ENCODE measurements at places on chromosomes 5 and 9.

DNA sequence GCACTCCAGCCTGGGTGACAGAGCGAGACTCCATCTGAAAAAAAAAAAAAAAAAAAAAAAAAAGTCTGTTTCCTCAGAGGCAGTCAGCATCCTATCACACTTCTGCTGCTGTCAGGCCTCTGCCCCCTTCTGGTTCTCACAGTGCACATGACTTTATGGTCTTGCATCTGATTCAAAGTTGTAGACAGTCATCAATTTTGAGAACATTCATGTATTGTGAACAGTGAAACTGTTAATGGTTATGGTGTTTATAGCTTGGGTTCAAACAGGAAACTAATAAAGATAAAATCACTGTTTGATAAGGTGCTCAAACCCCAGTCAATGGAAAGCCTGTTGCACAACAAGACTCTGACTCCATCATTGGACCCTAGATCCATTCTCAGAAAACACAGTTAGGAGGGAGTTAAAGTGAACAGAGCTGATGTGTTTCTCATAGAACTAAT lies 61.4 kb downstream of the FOXD1 start:
- no peak for DNase-seq

DNA sequence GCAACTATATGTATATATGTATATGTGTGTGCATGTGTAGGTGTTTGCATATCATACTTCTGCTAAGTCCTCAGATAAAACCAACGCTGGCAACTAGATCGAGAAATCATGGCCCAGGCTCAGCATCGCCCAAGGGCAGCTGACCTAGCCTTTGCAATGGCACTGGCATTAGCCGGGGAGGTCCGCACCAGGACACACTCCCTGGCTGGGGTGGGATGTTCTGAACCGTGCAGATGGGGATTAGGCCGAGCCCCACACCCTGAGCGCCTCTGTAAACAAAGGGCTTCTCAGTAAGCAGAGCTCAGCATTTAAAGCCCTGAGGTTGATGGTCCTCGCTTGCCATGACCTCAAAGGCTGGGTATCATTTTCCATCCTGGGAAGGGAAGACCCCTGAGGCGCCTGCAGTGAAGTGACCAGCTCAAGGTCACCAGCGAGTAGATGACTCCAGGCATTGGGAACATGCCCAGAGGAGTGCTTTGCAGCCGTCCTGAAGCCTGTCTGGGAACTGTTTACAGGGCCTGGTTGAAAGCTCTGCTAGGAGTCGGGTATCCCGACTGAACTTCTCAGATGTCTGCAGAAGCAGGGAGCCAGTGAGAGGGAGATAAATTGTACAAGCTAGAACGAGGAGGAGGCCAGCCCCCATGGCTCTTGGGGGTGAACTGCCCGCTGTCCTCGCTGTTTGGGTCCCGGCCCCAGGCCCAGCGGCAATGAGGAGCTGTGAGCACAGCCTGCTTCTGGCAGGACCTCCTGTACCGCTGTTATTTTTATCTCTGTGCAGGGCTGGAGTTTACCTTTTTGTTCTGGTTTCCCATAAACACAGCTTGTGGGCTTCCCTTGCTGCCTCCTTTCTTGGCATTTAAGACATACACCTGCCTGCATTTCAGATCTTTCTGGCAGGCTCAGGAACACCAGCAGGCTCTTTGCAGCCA lies 18.4 kb downstream of the GADD45G start:
- DNase-seq = no peak

DNA sequence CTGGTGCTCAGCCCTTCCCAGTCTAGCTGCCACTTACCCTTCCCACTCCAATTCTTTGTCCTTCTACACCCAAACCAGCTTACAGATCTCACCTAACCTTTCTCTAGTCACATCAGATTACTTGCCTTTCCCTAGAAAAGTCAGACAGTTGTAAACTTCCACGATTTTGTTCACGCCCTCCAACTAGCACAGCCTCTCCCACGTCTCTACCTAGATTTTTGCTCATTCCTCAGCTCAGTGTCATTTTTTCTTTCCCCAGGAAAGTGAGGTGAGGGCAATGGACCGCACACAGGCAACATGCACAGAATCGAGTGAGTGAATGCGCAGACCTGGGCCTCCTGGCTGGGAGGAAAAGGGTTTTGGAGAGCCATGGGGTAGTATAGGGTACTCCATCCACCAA lies 20.9 kb upstream of the PRUNE2 start:
- no peak for DNase-seq

DNA sequence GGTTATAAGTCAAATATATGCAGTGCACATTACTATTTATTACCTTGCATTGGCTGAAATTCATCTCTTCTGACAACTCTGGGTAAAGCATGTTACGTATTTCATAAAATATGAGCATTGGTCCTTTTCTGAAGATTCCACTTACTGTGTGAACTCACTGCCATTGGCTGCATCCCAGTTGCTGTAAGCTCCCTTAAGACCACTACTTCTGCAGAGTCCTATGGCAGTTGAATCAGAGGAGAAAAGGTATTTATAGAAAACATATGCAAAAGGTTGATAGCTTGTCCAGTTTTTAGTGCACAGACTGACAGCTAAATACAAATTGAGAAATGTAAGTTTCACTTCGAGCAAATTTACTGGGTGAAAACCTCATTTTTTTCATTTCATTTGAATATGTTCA lies 394.6 kb upstream of the ARRDC3 start:
- DNase-seq = no peak

DNA sequence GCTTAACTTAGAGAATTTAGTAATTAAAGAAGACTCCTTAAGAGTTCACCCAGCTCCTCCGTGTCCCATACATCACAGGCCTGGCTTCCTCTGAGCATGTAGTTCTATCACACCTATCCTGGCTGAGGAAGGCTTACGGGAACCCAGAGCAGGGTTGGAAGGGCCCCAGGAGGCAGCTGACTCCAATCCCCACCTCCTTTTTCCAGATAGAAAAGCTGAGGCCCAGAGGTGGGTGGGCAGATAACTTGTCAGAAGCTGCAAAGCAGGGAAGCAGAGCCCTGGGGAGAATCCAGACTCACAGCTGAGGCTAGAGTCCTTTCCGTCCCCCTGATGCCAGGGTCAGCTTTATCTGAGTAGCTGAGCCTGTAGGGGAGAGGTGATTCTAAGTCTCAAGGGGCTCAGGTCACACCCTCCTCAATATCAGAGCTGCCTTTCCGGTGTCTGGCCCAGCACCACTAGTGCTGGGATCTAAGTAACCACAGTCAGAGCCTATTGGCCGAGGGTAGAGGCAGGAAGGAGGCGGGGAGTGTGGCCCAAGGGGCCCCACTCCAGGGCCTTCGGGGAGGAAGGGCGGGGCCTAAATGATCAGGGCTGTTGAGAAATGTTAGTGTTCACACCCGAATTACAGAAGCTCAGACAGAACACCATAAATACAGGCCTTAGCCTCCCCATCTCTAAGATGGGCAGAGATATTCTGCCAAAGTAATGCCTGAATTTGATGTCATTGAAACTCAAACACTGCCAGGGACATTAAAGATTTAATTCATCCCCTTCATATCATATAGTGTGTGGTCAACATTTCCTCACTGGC lies 9.9 kb downstream of the CCDC69 start:
- peak; percentile 70 for DNase-seq

DNA sequence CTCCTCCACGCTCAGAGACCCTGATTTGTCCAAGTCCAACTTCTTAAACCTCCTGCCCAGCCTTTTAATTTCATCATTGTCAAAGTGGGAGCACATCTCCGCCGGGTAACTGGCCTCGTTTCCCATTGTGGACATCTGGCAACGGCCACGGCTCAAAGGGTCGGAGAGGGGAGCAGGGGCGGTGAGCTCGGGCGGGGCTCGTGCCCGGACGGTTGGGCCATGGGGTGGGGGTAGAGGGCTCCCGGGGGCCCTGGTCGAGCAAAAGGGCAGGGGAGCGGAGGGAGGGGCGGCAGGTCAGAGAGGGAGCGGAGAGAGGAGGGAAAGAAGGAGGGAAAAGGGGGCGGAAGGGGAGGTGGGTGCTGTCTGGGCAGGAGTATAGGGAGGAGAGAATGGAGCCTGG lies at the start of gene PPP3R2:
TSS of gene PPP3R2 (minus strand) at position 174 of the 400 bp plus-strand sequence. CDS start at position 126, 48 bp downstream.
- no peak for DNase-seq

DNA sequence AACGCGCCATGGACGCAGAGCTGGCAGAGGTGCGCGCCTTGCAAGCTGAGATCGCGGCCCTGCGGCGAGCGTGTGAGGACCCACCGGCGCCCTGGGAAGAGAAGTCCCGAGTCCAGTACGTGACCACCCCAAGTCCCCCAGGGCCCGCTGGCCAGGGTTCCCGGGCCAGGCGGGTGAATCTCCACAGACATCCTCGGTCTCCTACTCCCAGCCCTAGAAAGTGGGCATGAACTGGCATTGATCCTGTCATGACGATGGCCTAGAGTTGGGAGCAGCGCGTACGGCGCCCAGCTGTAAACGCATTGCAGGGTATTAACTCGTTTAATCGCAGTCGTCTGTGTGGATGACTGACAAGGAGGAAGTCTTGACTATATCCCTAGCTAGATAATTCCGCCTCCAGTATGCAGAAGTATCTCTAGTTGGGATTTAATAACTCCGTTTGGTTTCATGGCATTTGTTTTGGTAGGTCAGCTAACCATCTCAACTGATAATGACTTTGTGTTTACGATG lies 293 bp downstream of the CENPP start:
- DNase-seq = no peak

GRCh38 chr5:1476181-1476966 lies 31.1 kb upstream of the SLC6A3 start:
- DNase-seq = no peak

GRCh38 chr5:111680737-111681413 lies 76.1 kb downstream of the NREP start:
- DNase-seq = peak; percentile 80

- DNase-seq = no peak
Observed at GRCh38 chr9:95947118-95947517, 71.6 kb downstream of the ERCC6L2 start.

DNA sequence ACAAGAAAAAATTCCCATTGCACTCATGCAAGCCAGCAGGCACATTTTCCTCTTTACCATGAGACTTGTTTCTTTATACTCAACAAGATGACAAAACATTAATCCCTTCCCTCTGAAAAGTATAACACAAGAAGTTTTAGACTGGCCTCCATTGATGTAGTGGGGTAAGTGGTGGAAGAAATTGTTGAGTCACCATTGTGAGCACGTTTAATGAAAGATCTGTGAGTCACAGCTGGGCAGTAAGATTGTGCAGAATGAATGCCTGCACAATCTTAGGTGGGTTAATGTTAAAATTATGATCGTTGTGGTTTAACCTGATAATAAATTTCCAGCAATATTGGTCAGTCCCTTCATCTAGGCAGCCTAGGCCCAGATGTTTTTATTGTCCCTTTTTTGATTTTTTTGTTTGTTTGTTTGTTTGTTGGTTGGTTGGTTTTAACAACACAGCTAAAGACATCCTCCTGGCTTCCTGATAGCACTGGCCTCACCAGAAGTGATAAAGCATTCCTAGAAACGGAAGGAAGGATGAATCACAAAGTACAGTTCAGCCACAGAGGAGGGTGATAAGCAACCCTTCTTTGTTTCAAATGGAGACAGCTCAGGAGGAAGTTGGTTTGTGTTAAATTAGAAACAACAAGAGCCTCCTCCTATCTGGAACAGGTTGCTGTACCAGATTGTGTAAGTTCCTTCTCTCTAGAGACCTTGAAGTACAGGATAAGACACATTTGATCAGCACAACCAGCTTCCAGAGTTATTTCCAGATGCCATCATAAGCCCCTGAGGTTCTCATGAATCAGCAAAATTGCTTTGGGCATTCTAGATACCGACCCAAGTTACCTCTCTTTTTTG lies 40.3 kb downstream of the SLC24A2 start:
- DNase-seq = no peak

- peak; percentile 76 for DNase-seq
Observed at GRCh38 chr9:136728548-136729123, 14.1 kb downstream of the LCN10 start.

- no peak for DNase-seq
Observed at GRCh38 chr9:89603767-89604665, 796 bp upstream of the GADD45G start.

DNA sequence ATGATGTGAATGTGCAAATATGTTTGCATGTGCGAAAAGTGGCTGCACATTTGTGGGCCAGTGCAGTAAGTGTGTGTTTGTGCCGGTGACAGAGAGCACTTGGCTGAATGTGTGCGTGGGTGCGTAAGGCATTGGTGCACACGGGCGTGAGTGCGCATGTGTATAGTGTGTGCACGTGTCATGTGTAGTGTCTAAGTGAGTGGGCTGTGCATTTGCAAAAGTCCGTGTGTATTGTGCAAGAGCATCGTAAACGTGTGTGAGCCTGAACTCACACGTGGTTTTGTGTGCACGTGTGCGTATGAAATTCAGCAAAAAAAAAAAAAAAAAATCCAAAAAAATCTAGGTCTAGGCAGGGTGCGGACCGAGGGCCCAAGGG lies 6.5 kb upstream of the EBF1 start:
- no peak for DNase-seq

DNA sequence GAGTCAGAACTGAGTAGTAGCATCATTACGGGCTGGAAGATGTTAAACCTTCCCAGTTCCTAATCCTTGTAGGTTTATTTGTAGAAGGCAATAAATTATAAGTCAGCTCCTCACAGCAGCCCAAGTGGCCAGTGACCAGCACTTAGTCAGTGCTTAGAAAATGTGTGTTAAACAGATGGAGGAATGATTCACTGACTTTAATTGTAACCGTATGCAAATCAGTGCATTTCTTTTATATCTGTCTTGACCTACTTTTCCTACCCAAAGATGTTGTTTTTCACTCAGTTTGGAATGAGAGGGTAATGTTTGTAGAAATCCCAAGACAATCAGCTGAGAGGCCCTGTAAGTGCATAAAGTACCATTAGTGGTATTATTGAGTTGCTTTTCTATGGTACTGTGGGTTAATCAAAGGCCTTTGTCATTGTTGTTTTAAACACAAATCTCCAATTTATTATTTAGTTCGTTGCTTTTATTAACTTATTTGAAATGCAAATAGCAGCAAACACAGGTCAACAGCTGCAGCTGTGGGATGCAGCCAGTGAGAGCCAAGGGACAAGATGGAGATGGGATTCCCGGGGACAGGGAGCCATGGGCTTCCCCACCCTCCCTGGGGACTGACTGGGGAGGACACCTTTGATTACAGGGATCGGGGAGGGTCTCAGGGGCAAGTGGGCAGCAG lies 49.8 kb downstream of the MAP1B start:
- DNase-seq = peak; percentile 80

GRCh38 chr9:119179701-119180100 lies 189.5 kb downstream of the BRINP1 start:
- DNase-seq = no peak

GRCh38 chr5:13382232-13382631 lies 562.3 kb downstream of the DNAH5 start:
- DNase-seq = no peak

DNA sequence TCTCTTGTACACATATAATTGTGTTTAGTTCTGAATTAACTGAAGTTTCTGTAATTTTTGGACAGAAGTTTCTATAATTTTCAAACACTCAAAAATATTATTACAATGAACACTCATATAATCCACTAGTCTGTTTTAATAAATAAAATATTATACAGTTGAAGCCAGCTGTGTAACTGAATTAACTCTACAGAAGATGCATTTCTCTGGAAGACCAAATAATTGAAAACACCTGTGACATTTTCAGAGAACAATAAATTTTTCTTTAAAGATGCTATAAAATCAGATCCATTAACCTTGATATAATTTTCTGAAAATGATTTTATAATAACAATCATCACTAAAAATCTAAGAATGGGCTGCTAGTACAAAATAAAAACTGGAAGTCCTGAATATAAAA lies 14.7 kb downstream of the NADK2 start:
- no peak for DNase-seq

All from AG20443 (cell line).